ENCODE measurements at places on chromosomes 6 and 20.

- DNase-seq, result no peak
Observed at GRCh38 chr6:14031516-14031915, 86.1 kb upstream of the CD83 start.

DNA sequence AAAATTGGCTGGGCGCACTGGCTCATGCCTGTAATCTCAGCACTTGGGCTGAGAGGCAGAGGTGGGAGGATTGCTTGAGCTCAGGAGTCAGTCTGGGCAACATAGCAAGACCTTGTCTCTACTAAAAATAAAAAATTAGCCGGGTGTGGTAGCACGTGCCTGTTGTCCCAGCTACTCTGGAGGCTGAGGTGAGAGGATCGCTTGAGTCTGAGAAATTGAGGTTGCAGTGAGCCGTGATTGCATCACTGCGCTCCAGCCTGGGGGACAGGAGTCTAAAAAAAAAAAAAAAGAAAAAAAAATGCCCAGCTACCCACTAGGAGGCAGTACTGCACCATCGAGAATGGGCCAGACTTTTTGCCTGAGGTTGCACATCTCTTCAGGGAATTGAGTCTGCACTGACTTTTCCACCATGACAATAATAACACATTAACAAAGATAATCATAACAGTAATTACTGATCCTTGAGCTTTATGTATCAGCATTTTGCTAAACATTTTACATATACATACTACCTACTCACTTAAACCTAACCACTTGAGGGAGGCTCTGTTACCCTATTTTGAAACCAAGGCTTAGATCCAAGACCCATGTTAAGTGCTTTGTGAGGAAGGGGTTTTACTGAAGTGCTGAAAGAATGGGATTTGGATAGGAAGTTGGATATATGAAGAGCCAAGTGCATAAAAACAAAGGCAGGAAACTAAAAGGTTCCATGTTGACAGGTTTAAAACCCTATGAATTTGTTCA lies 21.0 kb downstream of the SRSF3 start:
- no peak for DNase-seq

GRCh38 chr6:82687855-82688254 lies 324.2 kb downstream of the TPBG start:
- no peak for DNase-seq

DNA sequence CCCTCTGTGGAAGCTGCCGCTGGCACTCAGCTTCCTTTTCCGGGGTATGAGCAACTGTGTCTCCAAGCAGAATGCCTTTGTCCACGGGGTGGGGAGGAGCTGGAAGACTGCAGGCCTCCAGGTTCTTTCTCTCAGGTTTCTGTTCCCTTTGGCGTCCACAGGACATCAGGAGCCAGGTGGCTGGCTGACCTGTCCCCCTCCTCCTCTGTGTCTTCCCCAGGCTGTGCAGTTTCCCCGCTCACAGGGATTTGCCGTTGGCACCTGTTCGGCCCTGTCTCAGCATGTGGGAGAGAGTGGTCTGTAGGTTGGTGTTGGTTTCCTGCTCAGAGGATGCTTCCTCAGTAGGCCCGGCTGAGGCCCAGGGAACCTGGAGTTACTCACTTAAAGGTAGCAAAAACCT lies 43.5 kb downstream of the CDS2 start:
- DNase-seq, result no peak

DNA sequence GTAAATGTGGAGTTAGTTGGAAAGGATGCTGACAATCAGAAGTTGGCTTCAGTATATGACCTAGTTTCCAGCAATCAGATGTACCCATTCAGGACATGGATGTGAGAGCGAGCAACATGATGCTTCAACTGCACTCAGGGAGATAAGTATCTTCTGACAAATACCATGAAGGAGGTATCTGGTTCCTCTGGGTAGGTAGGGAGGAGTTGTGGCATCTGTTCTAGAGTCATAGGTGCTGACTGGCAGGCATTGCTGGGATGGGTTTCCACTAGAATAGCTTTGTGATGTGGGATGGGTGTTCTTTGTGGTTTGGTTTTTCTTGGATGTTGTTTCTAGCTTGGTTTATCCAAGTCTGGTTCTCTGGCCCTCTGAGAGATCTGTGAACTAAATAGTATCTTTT lies 3.9 kb upstream of the REV3L start:
- no peak for DNase-seq

GRCh38 chr6:152457949-152458624 lies 179.1 kb downstream of the SYNE1 start:
- no peak for DNase-seq

DNA sequence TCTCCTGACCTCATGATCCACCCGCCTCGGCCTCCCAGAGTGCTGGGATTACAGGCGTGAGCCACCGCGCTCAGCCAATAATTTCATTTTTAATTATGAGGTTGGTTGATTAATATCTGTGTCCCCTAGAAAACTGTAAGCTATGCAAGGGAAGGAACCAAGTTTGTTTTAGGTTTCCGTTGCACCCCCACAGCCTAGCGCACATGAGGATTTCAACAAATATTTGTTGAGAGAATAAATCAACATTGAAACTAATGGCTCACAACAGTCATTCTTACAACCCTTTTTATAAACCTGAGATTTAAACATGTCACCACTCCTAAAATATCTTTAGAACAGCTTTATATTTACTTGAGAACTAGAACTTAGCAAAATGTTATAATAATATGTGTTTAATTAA lies 114.0 kb upstream of the CARMIL1 start:
- no peak for DNase-seq

- DNase-seq, result no peak
Observed at GRCh38 chr20:64199395-64199794, 35.1 kb downstream of the MYT1 start.

- no peak for DNase-seq
Observed at GRCh38 chr6:92967362-92967761, 452.0 kb downstream of the EPHA7 start.

DNA sequence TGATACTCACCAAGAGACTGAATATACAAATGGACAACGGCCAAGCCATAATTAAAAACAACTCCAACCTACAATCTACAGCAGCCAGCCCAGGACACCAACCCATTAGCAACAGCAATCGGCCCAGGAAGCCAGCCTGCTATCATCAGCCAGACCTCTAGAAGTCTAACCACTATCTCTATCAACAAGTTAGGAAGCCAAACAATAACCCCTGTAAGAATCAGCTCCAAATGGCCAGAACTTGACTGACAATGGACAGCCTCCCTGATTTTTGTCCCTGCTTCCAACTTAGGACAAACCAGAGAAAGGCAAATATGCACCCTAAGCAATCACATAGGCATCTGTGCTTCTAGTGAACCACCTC lies 511.8 kb upstream of the JARID2 start:
- no peak for DNase-seq

DNA sequence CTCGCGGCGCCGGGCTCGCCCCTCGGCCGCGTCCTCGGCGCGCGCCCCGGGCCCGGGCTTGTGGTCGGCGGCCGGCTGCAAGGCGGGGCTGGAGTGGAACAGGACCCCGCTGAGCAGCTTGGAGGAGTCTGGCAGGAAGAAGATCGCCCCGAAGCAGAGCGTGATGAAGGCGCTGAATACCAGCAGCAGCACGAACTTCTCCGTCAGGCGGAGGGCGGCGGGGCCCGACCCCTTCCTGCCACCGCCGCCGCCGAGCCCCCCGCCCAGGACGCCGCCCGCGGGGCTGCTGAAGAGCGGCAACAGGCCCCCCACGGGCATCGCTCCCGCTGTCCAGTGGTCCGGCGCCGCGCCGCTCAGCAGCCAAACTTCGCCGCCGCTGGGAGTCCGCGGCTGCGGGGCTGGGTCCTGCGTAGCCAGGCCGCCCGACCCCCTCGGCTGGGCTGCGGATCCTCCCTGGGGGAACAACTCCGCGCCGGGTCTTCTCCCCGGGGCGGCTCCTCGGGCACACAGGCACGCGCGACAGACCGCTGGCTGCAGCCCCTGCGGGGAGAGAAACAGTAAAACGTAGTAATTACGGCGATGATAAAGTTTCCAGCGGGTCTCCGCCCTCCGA lies 707 bp downstream of the MAN1A1 start:
- no peak for DNase-seq

DNA sequence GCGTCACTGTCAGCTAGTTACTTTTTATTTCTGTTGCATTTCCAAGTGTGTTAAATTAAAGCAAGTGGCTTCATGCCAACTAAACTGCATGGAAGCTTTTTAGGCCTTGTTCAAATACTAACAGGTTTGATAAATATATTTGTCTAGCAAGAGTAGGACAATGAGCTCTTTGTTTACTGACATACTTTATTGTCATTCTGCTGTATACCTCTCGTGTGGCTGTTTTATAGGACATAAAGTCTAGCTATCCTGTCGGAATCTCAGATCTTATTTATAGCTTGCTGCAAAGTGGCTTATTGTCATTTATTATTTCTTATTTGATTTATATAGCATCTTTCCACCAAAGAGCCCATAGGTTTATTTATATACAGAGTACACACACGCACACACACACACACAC lies 711.1 kb downstream of the KIF16B start:
- DNase-seq, result no peak

- no peak for DNase-seq
Observed at GRCh38 chr6:127514773-127515227, 4.3 kb downstream of the MTCL3 start.

GRCh38 chr20:57260934-57261333 lies 5.5 kb downstream of the BMP7 start:
- no peak for DNase-seq

GRCh38 chr20:43331906-43332305 lies 125.8 kb upstream of the SRSF6 start:
- no peak for DNase-seq

- DNase-seq, result no peak
Observed at GRCh38 chr20:19658137-19658536, 99.9 kb upstream of the RIN2 start.

DNA sequence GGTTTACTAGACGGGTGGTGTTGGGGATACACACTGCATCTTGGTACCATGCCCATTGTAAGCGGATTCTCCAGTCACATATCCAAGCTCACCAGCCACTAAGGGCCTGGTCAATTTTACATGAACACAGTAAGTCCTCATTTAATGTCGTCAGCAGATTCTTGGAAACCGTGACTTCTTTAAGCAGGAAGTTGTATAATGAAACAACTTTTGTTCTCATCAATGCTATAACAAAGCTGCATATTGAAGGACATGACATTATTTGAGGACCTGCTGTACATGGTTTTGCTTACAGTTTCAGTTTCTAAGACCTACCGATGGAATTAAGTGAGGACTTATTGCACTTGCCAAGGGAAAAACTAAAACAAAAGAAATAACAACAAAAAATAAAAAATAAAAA lies 295.6 kb downstream of the SYNE1 start:
- DNase-seq, result no peak

DNA sequence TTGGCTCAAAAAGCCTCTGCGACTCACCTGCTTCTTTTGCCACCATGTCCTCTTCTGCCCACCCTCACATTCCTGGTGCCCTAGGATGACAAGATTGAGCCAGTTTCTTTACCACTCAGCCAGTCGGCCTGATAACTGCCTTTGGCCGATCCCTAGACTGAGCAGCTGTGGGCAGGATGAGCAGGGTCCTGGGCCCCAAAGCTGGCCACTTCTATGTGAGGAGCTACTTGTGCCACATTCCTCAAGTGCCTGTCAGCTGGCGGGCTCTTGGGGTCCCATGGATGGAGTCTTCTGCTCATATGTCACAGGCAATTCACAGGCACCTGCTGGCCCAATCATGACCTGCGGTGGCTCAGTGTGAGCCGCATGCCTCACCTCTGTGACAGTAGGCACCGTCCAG lies 16.5 kb downstream of the DYNLRB1 start:
- no peak for DNase-seq

DNA sequence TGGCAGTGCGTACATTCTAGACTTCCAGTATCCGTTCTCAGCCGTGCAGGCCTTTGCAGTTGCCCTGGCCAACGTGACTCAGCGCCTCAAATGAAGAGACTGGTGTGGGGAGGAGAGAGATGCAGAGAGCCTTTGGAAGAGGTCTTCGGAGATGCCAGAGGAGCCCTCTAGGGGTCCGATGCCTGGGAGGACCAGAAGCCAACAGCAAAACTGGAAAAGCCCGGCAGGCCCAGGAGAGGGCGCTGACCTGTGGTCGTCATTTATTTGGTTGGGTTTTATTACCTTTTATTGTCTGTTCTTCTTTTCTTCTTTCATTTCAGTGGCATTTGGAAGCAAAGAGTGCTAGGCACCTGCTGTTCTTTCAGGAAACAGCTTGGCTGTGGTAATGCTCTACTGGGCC lies 53.3 kb upstream of the TMEM181 start:
- DNase-seq, result no peak

GRCh38 chr6:153160221-153160620 lies 29.1 kb upstream of the RGS17 start:
- DNase-seq, result no peak

- DNase-seq, result no peak
Observed at GRCh38 chr6:88890394-88890793, 73.0 kb downstream of the RNGTT start.

DNA sequence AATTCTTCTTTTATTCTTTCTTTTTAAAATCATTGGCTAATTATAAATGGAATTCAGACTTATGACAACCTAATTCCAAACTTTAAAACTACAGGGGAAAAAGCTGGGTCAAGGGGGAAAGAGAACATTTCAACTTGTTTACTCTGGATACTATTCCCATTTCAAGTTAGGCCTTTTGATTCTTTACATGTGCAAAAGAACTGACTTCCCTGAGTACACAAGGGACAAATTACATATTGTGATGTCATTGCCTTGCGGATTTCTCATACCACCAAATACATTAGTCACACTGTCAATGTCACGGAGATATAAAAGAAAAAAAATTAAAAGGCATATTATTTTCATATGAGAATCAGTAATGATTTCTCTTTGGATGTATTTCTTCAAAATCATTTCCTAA lies 96.5 kb upstream of the TBX18 start:
- DNase-seq, result no peak

DNA sequence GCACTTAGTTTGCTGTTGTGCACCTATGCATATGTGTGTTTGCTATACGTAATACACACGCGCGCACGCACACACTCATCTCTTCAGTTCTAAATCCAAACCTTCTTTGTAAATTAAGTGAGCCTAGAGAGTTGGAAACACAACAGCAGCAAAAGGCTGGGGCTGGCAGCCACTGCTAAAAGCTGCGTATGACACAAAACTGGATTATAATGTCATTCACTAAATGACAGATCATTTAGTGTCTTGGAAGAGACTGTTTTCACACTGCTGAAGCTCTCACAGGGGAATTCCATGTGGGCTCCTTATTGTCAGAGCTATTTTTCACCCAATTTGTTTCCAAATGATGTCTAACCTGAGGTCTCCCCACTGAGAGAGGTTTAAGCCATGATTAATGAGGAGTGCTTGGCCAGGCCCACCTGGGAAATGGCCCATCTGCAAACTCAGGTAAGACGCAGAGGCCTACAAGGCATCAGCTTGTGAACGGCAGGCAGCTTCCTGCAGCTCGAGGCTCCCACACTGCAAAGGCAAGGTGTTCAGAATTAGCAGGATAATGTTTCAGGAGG lies 94.2 kb downstream of the OLIG3 start:
- DNase-seq, result no peak

DNA sequence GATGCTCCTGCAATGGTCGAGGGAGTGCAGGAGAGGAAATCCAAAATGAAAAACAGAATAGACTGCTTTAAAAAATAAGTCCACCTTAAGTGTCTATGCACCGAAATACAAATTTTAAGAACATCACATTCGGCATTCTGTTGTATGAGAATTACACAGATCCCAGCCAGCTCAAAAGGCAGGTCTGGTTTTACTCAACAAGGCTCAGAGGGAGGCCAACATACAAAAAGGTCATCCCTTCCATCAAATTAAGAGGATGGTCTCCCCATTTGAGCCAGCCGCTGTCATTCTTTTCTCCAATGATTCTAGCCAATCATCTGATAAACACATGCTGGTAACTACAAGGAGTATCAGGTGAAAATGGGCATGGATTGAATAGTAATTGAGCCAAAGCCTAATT lies 7.9 kb downstream of the ATXN1 start:
- no peak for DNase-seq

GRCh38 chr6:158233214-158233795 lies 65.2 kb downstream of the GTF2H5 start:
- DNase-seq, result no peak
